ENCODE measurements at places on chromosomes 5 and 9. TPM values are rescaled to one million over a fixed set of nuclear protein-coding genes. Genes with fewer than 3 reads are reported as not detected.

The ELAVL2 gene
- not detected for total RNA-seq

The CRAT gene
- total RNA-seq: 23.6 TPM

The SLC45A2 gene
- total RNA-seq: not detected

The GLDC gene
- total RNA-seq: 13.3 TPM

The NEURL1B gene
- total RNA-seq: 5.2 TPM

The HRH2 gene
- total RNA-seq: 0.51 TPM

The ZNF474 gene
- 0.19 TPM for total RNA-seq

The MRPS2 gene
- total RNA-seq: 110 TPM

The SPEF2 gene
- total RNA-seq: 1.7 TPM

The KIAA1958 gene
- 2.4 TPM for total RNA-seq

The CCDC152 gene
- not detected for total RNA-seq

The ORM2 gene
- total RNA-seq: not detected

The C9orf153 gene
- not detected for total RNA-seq

The C1QTNF2 gene
- total RNA-seq: 0.08 TPM

The SPINK13 gene
- total RNA-seq: 0.27 TPM

The PDE6A gene
- total RNA-seq: 0.42 TPM

The SSNA1 gene
- total RNA-seq: 151 TPM

The CYLC2 gene
- total RNA-seq: not detected

The GPX3 gene
- 17.4 TPM for total RNA-seq

The PCDHA11 gene
- total RNA-seq: 0.08 TPM

The KLHL3 gene
- 0.09 TPM for total RNA-seq

The FLT4 gene
- 4.9 TPM for total RNA-seq

The SHISAL2B gene
- not detected for total RNA-seq

The DRD1 gene
- 0.08 TPM for total RNA-seq

The SUSD3 gene
- 0.65 TPM for total RNA-seq

The WNT8A gene
- not detected for total RNA-seq

The TUT7 gene
- total RNA-seq: 10.6 TPM

The DOLPP1 gene
- total RNA-seq: 17.7 TPM

The DNM1 gene
- total RNA-seq: 89.0 TPM

The MAN1B1 gene
- 52.3 TPM for total RNA-seq

All from A549 treated with Mapracorat at 1 μM for 4 hours (cell line).